ENCODE measurements at places on chromosomes 7 and 10.

DNA sequence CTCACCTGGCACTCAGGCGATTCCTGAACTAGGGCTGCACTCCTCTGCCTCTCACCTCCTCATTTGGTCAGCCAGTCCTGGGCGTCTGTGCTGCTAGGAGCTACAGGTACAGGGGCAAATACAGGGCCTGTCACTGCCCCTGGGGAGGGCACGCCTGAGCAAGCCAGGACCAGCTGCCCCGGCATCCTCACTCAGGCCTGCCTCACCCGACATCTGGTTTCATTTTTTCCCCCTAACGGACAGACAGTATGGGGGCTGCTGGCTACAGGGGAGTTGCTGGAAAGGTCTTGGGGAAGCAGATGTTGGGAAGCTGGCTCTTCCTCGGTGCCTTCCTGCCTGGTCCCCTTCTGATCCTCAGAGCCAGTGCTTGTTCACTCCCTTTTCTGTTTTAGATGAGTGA lies 77.3 kb upstream of the PPIF start:
- no peak for DNase-seq

DNA sequence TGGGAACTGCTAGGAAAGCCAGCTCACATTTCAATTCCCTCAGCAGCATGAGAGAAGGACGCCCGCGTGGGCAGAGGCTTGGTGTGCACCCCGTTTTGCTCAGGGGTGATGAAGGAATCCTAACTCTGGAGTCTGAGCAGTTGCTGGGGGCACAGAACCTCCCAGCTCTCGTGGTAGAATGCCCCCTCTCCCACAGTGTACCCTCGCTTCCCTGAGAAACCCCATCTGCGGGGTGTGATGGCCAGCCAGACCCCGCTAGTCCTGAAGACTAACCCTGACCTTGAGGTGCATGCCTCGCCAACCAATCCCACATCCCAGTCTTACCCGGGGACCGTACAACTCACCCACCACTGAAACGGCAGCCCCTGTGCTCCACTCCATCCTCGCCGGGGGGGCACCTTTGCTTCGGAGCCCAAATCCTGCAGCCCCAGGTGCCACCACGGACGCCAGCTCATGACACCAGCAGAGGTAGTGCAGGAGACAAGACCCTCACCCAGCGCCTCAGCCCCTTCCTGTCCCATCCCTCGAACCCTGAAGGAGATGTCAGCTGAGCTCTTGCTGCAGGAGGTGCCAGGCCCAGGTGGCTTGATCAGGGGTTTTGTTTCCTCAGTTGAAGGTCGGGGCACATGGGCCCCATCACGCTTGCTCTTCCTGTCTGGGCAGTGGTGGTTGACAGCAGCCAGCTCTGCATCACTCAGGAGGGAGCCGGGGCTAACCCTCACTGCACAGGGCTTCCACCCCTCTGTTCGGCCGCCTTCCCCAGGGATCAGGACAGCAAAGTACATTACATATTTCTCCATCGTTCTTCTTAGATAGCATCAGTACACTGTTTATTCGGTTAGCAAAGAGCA lies 236.5 kb downstream of the MGMT start:
- DNase-seq, result no peak

DNA sequence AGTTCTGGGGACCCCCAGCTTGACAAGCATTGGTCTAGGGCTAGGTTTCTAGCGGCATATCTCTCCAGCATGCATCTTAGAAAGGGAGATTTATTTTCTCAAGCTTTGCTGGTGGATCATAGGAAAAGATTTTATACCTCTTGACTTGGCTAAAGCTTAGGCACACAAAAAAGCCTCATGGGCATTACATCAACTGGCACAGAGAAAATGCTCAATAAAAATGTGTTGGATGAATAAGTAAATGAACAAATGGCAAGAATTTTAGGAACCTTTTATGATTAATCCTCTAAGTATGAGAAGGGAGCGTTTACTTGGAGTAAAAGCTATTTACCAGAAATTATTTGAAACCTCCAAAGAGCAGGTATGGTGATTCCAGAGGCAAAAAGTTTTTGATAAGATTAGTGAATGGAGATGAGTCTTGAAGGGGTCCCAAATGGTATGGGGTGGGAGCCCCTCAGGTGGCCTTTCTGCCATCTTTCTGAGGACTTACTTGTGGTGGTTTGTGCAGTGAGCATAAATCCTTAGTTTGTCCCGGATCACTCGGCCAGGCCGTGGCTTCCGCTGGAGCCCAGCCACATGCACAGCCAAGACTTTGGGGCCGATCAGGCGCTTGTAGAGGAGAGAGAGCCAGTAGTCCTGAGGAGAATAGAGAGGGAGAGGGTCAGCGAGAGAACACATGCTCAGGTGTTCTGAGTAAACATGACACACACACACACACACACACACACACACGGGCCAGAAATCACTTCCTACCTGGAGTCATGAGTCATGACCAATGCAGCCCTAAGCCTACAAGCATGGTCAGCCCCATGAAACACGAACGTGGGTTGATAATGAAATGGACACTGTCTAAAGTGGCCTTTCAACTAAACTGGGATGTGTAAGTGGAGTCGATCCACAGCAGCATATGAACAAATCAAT lies 43.1 kb upstream of the HPS1 start:
- no peak for DNase-seq

DNA sequence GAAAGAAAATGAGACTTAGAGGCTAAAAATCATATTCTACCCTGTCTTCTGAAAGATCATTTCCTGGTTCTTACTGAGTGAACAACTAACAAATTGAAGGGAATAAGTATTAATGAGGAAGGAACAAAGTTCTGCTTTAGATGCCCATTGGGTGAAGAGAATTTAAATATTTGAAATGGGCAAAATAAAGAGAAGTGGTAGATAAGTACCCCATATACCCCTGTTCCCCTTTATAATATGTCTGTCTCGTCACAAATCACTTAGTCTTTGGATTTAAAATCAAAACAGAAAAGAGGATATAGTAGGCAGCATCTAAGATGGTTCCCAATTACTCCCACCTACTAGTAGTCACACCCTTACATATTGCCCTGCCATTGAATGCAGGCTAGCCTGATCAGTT lies 13.2 kb downstream of the TES start:
- no peak for DNase-seq

- DNase-seq, result no peak
Observed at GRCh38 chr7:44067064-44067951, 1.9 kb upstream of the PGAM2 start.

DNA sequence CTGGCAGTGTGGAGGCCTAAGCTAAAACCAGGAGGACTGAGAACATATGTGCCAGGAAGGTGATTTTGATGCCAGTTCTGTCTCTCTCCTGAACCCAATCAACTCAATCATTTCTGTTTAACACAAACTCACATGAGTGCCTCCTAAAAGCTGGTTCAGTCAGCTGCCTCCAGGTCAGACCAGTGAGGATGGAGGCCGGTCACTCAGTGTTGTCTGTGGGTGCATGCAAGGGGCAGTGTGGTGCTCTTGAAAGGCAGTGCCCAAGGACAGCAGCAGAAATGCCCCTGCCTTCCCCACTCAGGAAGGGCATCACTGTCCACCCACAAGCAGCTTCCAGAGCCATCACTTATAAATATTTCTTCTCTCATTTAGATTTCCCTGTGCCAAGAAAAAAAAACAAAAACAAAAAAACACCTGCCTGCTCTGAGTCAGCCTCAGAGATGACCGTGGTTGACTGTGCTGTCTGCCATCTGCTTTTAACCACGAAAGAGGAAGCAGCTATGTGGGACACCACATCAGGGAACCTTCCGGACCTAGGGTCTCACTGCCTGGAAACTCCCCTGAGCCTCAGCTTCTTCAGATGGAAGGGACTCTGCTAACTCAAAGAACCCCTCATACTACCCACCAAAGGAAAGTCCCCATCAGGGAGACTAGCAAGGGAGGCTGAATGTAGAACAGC lies 39.1 kb downstream of the VOPP1 start:
- DNase-seq, result no peak

- DNase-seq, result no peak
Observed at GRCh38 chr7:96416599-96416998, 94.7 kb upstream of the SLC25A13 start.
